Stimulated activated CD8-positive, alpha-beta memory T cell treated with anti-CD3 and anti-CD28 coated beads, Interleukin-7, amount 100 ng/mL, for 1 hour (primary cell): ENCODE measurements at places on chromosomes 2 and 18.

GRCh38 chr2:121099329-121100290, 185.4 kb downstream of the TFCP2L1 start:
- no peak for DNase-seq

DNA sequence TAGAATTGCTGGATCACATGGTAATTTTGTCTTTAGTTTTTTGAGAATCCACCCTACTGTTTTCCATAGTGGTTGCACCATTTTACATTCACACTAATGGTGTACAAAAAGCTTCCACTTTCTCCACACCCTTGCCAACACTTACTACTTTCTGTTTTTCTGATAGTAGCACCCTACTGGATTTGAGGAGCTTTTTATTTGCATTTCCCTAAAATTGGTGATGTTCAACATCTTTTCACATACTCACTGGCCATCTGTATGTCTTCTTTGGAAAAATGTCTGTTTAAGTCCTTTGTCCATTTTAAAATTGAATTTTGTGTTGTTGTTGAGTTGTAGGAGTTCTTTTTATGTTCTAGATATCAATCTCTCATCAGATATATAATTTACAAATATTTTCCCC, 3.5 kb downstream of the POLR1A start:
- DNase-seq, result no peak

DNA sequence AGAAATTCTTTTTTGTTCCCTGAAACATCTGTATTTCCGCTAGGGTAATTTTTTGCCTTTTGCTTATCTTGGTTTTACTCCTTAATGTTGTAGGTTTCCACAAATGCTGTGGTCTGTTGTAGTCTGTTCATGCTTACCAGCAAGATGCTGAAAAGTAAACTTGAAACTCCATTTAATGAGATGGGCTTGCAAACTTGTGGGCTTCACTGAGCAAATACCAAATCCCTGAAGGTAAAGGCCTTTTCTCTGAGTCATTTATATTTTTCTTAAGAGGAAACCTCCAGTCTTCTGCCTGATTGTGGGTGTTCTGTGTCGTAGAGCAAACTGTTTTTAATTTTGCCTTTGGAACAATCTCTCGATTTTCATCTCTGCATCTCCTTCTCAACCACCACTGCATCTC, 9.3 kb downstream of the SP140 start:
- no peak for DNase-seq

GRCh38 chr2:239098288-239098970, 250.5 kb downstream of the TWIST2 start:
- DNase-seq, result no peak

DNA sequence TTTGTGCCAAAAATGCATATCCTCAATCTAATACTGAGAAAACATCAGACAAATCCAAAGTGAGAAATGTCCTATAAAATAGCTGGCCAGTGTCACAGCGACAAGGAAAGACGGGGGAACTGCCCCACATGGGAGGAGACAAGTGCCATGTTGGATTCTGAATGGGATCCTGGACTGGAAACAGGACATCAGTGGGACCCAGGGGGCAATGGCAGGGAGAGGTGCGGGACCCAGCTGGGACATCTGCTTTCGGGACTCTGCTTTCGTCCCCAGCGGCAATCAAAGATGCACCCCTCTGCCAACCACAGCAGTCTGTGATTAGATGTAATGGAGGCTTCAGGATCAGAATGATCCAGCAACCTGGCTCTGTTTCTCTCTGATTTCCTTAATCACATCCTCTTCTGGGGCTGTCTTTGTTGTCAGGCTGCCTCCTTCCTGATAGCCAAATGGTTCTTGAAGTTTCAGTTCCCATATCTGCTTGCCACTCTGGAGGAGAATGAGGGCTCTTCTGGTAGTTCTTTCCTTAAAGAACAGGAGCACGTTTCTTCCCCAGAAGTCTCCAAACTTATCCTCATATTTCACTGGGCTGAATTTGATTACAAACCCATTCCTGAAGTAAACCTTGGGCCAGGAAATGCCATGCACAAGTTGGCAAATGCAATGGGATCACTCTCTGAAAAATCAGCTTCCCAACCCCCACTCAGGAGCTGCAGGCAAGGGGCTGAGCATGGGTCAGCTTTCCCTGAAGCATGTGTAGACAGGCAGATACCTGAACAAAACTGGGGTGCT, 13.6 kb upstream of the PROC start:
- DNase-seq, result no peak

DNA sequence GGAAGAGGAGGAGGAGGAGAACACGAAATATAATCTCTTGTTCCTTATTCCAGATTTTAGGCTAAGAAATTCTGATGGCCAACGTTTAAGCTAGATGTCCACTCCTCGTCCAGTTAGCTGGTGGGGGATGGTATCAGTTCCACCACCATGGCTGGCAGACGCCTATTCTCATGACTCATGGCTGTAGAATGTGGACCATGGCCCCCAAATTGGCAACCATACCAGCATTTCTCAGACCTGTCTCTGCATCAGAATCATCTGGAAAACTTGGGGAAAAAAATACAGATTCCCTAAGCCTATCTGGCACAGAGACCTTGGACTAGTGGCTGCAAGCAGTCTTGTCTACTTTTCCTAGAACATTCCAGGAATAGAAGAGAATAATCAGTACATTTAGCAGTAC, 267.7 kb upstream of the SIX2 start:
- DNase-seq, result no peak

- no peak for DNase-seq
These were observed 150.3 kb upstream of the CAPN13 start for GRCh38 chr2:30957591-30957990.

- DNase-seq, result no peak
These were observed 75.9 kb upstream of the DYNAP start for GRCh38 chr18:54515149-54515548.

GRCh38 chr2:69055688-69056470, 42.9 kb downstream of the ANTXR1 start:
- no peak for DNase-seq

- DNase-seq, result no peak
These were observed 13.5 kb upstream of the CCNT2 start for GRCh38 chr2:134905168-134905567.

DNA sequence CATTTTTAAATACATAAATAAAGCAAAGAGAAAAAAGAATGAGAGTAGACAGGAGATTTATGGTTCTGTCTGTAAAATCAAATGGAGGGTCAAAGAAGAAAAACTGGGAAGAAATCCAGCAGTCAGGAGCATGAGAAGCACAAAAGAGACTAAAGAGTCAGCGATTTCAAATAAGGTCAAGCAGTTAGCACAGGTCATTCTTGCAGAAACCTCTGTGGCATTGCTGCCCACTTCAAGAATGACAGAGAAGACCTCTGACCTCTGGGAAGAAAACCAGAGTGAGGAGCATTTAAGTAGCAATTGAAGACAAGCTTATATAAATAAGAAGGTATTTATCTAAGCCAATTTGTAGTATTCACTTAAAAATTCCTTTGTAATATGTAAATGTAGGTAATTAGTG, 172.0 kb upstream of the SPOPL start:
- DNase-seq, result no peak

DNA sequence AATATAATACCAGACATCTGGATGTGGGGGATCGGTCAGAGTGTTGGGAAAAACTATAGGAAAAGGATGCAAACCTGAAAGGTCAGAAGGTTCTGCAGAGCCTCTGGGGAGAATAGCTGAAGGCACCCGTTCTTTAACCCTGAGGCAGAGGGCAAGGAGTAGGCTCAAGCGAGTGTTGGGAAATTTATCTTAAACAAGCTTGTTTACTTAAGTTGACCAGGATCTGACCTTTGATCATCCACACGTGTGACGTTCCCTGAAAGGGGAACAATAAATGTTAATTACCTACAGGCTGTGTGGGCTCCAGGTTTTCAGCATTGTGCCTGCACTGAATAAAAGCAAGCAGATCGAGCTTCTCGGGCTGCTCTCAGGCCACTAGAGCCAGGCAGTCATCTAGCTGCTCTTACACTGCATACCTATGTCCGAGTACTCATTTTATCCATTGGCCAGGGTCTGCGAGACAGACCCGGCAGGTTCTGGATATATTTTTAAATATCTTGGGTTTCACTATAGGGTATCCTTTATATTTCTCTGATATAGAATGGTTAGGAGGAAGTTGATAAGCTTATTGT, 400.6 kb upstream of the CHST9 start:
- DNase-seq, result no peak

- DNase-seq, result no peak
These were observed 492.2 kb upstream of the RAB12 start for GRCh38 chr18:8117006-8117371.

- no peak for DNase-seq
These were observed 1101.4 kb downstream of the CBLN2 start for GRCh38 chr18:71442731-71443141.

- DNase-seq, result no peak
These were observed 60.0 kb upstream of the TEX51 start for GRCh38 chr2:126838716-126838985.

DNA sequence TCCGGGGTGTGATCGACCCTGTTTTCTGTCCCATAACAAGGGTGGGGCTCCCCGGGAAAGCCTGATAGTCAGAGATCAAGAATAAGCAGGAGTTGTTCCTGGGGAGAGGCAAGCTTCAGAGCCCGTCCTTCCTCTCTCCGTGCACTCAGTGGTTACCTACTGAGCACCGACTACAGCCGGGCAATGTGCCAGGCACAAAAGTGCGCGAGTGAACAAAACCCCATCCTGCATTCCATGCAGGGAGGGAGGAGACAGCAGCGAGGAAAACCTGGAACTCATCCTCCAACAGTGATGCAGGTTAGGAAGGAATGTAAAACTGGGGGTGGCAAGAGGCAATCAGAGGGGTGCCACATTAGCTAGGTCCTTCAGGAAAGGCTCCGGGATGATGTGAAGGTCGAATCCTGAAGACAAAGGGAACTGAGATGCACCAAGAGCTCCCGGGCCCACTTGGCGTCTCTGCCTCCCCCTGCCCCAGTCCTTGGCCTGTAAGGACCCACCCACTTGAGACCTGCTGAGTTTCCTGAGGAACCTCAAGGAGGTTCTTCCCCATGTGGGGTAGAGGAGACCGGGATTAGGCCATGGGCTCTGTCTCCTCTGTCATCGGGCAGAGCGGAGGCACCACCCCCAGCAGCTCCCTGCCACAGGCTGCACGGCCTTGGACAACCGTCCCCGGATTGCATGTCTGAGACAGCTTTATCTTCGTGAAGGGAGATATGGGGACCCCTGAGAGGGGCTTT, 198.2 kb downstream of the NDUFA10 start:
- DNase-seq, result no peak

DNA sequence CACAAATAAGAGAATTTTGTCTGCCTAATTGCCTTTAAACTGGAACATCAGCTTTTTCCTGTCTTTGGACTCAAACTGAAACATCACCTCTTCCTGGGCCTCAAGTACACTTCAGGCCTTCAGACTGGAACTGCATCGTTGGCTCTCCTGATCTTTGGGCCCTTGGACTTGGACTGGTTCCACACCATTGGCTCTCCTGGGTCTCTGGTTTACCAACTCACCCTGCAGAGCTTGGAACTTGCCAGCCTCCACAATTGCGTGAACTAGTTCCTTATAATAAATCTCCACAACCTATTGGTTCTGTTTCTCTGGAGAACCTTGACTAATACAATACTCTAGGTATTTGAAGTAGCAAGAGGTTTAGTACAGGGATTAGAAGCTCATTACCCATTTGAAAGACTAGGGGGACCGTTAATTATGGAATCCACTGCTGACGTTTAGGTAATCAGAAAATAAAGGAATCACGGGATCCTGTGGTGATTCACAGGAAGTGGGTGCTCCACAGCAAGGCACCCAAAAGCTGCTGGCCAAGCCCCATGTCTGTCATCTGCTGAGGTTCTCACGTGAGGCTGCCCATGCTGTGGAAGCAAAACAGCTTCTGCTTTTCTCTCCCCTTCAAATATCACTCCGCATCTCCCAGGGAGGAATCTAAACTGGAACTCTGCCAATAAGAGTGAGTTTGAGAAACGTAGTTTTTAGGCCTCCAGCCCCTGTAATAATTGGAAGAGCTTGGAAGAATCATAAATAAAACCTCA, 20.0 kb upstream of the SGPP2 start:
- DNase-seq, result no peak

DNA sequence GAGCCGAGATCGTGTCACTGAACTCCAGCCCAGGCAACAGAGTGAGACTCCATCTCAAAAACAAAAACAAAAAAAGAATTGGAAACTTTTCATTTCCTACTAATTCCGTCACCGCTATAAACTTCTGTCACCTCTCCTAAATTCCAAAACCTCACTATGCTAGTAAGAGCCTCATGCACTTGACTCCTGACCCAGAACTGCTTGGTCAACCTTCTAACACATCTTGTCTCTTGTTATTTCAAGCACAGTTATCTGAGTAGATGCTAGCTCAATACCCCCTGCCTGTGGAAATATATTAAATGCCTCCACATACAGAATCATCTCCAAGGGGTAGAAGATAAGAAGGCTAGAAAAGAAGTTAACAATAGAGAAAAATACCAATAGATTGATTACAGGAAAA, 703.3 kb downstream of the NRXN1 start:
- DNase-seq, result no peak

GRCh38 chr2:239934571-239935171, 90.5 kb downstream of the NDUFA10 start:
- DNase-seq, result no peak

DNA sequence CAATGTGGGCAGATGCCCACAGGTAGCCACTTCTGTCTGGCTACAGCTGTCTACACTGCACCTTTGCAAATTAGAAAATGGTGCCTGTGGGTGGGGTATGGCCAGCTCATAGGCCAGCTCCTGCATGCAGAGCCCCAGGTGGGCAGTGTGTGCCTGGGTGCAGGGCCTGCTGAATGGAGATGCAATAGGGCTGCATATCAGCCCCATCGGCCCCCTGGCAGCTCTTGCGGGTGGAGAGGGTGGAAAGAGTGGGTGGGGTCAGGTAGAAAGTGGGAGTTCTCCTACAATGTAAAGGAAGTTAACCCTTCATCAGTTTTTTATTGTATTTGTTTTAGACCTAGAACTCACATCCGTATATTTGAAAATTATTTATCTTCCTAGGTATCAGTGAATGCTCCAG, 37.1 kb downstream of the FBLN7 start:
- no peak for DNase-seq

- DNase-seq, result no peak
These were observed 47.1 kb downstream of the GPR39 start for GRCh38 chr2:132463719-132464118.

- no peak for DNase-seq
These were observed 98.7 kb downstream of the UBR3 start for GRCh38 chr2:169925968-169926367.

DNA sequence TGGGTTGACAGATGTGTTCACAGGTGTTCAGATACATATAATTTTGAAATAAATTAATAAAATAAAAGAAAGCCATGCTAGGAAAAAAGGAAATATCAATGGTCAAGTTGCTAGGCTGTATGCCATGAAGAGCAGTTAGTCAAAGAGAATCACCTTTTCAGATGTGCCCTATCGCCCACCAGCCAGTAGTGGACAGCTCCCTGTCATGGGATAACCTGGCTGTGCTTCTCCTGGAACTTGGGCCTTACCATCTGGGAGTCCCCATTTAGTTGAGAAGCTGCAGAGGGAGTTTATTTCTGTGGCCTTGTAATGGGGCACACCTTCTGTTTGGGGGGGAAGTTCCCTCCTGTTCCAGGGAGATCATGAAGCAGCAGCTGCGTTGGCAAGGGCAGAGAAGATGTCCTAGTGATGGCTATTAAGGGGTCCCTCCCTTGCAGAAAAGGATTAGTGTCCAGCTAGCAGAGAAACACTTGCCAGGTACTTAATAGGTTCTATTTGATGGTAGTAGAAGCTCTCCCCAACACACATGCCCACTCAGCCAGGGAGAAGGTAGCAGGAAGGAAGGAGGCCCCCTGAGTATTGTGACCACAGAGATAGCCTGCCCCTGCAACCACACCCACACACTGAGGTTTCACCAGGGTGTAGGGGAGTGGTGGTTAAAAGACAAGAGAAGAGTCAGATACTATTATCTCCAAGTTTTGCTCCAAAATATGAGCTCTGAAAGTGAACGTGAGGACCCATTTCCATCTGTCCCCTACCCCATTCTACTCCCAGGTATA, 117.7 kb downstream of the B3GNT2 start:
- DNase-seq, result no peak
